Fibroblast of upper back skin (primary cell): ENCODE measurements at places on chromosomes 3 and 15.

DNA sequence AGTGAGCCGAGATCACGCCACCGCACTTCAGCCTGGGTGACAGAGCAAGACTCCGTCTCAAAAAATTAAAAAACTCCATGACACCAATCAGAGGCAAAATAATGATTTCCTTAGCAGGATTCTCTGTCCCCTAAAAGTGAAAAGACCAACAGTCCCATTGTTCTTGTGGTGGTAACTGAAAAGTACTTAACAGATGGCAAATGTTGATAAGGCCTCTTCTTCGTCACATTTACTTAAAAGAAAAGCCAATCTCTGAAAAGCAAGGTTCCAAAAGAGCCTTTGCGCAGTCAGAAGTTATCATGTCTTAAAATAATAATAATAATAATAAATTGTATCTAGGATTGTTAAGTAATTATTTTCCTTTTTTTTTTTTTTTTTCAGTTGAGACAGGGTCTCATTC, 56.0 kb upstream of the TASOR start:
- DNase-seq: no peak

GRCh38 chr15:70362350-70362749, 264.6 kb upstream of the TLE3 start:
- no peak for DNase-seq

GRCh38 chr3:115518100-115518852, 105.0 kb upstream of the GAP43 start:
- DNase-seq: peak; percentile 96

- no peak for DNase-seq
Observed at GRCh38 chr15:65827065-65827464, 35.0 kb upstream of the DENND4A start.

GRCh38 chr15:45185069-45185779, 2.5 kb downstream of the SHF start:
- DNase-seq: no peak

GRCh38 chr3:21502656-21503055, 248.4 kb downstream of the ZNF385D start:
- DNase-seq: no peak

GRCh38 chr15:100108346-100108745, 233.4 kb downstream of the ADAMTS17 start:
- DNase-seq: no peak
